Endothelial cell (in vitro differentiated cells): ENCODE measurements at places on chromosomes 11 and 22. TPM values are rescaled to one million over a fixed set of nuclear protein-coding genes. Genes with fewer than 3 reads are reported as not detected.

DNA sequence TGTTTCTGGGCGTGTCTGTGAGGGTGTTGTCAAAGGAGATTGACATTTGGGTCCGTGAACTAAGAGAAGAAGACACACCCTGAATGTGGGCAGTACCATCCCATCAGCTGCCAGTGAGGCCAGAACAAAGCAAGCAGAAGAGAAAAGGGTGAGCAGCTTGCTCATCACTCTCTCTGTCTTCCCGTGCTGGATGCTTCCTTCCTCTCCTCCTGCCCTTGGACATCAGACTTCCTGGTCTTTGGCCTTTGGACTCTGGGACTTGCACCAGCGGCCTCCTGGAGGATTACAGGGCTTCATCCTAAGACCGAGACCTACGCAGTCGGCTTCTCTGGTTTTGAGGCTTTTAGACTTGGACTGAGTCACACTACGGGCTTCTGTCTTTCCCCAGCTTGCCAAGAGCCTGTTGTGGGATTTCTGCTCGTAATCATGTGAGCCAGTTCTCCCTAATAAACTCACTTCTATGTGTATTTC lies 18.8 kb downstream of the APOL2 start:
- DNase-seq, result no peak

DNA sequence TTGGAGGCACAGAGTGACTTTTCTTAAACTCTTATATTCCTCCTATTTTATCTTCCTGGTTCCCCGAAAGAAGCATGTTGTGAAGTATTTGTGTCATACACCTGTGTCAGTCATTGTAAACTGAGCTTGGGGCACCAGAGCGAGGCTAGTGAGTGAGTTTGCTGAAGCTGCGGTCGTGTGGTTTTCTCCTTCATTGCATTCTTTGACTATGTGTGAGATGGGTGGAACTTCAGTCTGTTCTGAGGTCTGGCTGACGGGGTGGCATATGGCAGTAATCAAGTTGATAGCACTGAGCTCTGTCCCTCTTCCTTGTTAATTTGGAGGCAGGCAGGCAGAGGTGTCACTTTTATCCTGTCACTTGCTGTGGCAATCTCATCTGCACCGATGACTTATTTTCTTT lies 4.2 kb downstream of the VPS26B start:
- DNase-seq, result no peak

GRCh38 chr22:45838305-45838887 lies 138.6 kb downstream of the WNT7B start:
- no peak for DNase-seq

DNA sequence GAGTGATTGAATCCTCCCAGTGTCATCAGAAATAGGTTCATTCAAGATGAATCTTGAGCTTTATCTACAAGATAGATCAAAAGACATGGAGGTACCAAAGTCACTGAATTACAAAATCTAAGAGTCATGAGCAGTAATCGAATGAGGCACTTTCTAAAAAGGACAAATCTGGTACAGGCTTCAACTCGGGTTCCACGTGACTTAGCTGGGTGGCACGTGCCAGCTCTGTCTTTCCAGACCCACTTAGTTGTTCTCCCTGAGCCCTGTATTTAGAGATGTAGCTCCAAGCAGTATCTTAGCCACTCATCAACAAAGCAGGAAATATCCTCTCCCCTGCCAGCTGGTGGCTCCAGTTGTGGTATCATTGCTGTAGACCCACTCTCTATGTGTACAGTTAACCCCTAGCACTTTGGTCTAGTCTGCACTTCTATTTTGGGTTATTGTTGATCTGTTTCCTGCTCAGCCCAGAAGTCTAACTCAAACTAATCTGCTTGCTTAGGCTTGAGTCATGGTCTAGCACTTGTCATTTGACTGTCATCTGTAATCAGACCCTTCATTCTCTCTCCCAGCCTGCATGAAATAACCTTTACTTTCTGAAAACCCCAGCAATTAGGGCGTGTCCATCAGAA lies 528.7 kb downstream of the ETS1 start:
- DNase-seq, result no peak

DNA sequence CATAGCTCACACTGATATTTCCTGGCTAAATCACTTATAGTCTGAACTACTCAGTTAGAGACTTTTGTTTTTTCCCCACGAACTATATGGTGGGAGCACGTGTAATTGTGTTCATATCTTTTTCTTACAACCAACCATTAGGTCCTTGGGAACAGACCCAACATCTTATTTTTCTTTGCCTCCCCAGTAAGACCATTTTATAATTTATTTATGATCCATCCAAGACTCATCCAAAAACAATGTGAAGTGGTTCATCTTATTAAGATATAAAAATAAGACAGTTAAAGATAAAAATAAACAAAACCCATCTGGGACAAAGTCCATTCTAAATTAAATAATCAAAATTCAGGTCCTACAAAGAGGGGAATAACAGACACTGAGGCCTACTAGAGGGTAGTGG lies 90.8 kb downstream of the FAM168A start:
- no peak for DNase-seq

GRCh38 chr22:22884888-22885840 lies 2.5 kb upstream of the IGLL5 start:
- DNase-seq, result no peak

DNA sequence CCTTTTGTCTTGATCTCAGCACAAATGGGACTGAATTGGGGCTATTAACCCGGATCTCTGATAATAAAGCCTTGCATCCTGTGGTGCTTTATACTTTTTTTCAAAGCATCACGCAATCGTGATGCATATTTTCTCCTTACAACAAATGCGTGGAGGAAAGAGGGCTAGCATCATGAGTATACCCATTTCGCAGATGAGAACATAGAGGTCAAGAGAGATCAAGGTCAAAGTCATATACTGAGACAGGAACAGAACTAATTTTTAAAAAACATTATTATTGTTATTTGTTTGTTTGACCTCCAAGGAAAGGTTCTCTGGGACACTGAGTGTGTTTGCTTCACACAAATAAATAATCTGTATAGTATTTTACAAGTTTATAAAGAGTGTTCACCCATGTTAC lies 191.2 kb downstream of the ST3GAL4 start:
- no peak for DNase-seq

DNA sequence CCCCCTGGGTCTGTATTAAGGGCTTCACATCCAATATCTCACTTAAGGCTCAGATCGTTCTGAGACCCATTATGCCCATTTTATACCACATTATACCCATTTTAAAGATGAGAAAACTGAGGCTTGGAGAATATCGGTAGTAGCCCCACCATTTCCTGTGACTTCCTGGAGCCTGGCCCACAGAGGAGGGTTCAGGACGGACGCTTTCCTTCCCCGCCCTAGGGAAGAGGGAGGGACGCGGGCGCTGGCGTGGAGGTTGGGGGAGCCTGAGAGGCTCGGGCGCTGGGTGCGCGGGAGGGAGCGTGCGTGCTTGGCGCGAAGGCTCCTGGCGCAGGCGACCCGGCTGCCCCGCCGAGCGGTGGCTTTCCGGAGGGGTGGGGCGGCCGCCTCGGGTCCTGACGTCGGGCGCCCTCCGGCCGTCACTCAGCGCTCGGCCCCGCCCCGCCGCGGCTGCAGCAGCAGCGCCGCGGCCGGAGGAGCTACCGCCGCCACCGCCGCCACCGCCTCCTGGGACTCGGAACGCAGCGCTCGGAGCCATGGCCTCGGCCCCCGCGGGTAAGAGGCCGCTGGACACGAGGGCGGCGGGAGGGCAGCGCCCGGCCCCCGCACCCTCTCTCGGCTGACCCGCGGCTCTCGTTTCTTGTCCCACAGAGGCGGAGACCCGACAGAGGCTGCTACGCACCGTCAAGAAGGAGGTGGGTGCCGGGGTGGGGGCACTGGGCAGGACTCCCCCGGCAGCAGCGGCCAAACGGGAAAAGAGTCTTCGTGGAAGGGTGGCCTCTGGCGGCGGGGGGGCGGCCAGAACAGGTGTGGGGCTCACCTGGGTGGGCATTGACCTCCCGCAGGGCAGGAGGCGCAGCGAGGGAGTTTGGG lies at the start of gene SGSM1:
Gene SGSM1 (plus strand): TSS at position 422 of the 873 bp plus-strand sequence. CDS start 115 bp downstream, at position 537.
- peak; percentile 88 for DNase-seq

GRCh38 chr11:96317571-96317970 lies 25.4 kb downstream of the MAML2 start:
- DNase-seq, result no peak

DNA sequence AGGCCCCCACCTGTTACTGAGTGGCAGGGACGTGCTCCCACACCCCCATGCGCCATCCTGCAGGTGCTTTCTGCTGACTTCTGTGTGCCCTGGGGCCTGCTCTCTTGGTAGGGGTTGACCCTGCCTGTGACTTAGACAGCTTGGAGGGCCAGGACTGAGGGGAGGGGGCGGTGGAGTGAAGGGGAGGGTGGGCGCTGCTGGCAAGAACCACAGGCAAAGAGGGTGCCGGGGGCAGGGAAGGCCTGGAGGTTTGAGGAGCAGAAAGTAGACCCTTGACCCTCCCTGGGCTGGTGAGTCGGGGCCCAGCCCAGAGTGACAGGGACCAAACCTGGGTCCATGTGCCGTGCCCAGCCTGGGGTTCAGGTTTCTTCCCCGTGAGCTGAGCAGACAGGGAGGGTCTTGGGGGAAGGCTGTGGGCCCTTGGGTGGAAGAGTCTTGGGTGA lies 17.8 kb downstream of the KCNQ1 start:
- DNase-seq, result no peak

DNA sequence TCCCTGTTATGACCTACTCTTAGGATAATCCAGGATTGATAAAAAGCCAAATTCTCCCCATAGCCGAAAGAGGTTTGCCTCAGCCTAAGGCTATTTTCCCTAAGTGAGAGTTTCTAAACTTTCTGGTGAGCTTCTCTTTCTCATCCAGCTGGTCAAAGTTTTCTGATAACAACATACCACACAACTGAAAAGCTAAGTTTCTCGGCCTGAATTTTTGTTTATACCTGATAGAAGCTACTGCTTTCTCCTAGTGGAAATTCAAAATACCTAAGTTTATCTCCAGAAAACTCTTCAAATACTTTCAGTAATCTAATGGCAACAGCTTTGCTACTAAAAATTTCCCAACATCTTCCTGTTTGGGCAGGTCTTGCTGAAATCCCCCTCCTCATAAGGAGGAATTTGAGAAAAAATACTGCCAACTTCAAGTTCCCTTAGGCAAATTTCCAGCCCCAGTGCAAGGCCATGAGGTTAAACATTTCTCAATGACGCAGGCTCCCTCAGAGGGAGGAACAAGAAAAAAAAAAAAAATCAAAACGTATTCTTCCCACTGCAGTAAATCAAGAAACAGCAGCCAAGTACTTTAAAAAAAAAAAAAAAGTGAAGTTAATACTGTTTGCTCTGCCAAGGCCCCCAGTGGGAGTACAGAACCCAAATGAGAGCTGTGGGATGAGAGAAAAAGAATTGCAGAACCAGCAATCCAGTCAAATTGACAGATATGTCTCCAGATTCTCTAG lies 127.0 kb downstream of the MRTFA start:
- no peak for DNase-seq

DNA sequence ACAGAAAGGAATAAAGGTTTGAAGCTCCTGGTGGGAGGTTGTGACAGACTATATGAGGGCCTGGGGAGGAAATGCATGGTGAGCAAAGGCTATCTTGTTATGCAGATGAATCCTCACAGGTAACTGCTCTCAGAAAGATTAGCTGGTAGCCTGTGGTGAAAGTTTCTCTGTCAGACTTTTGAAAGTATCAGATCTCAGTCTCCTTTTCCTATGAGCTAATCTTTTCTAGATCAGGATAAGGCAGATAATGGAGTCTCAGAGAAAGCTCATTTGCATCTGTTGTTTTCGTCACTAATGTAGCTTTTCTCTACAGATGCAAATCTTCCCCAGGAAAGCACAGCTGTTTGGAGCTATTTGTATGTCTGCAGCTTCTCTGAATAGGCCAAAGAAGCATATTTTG lies 21.0 kb upstream of the OR6X1 start:
- DNase-seq, result no peak

GRCh38 chr11:108708173-108708572 lies 43.3 kb downstream of the DDX10 start:
- DNase-seq, result no peak

DNA sequence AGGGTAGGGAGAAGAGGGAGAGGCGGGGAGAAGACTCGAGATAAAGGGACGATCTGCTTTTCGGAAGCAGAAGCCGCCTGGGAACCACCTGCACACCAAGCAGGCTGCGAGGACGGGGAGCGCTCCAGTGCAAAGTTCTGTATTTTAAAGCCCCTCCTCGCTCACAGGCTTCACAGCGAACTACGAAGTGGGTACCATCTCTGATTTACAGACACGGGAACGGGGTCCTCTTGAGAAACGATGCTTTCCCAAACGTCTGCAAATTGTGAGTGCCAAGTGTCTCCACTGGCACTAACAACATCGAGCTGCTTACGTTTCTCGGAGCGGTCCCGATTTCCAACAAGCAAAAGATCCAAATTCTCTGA lies 700 bp upstream of the STX3 start:
- DNase-seq, result peak; percentile 30

GRCh38 chr11:20061776-20062175 lies 98.5 kb downstream of the DBX1 start:
- no peak for DNase-seq

DNA sequence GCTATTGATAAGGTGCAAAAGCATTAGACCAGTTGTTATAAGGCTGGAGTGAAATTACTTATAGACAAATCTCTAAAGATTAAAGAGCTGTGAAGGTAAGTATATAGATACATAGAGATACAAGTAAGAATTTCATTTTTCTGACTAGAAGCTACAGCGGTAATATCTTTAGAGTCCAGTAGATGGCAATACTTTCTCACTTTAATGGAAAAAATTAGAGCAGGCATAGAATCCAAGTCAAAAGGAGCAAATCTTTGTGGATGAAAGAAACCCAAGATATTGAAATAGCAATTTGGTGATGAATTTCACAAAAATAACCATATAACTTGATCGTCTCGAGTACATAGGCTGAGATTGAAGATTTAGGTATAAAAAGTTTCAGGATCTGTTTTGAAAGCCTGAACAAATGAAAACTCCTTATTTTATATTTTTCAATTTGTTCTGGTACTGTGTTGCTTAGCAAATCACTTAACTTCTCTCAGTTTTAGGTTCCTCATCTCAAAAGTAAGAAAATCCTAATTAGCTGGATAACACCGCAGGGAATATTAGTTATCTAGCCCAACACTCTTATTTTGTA lies 81.9 kb downstream of the UVRAG start:
- no peak for DNase-seq

- no peak for DNase-seq
These were observed 270.1 kb downstream of the BUD13 start for GRCh38 chr11:116502641-116503061.

- peak; percentile 80 for DNase-seq
These were observed 82.1 kb downstream of the C11orf58 start for GRCh38 chr11:16820324-16821092.

DNA sequence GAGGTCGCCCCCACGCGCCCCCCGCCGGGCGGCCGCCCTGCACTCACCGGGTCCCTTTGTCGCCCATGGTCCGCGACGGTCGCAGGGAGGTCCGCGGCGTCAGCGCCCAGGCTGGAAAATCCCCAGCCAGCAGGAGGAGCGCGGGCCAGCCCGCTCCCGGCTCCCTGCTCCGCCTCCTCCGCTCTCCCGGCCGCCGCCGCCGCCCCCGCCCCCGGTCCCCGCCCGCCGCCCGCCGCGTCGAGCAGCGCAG lies at the start of gene ARRB1:
Gene ARRB1 (minus strand): TSS at position 121 of the 250 bp plus-strand sequence. CDS start 54 bp downstream, at position 67.
- peak; percentile 64 for DNase-seq

Gene CRYBB3
- total RNA-seq, result 0.97 TPM

Gene SMC1B
- total RNA-seq, result not detected

Gene TCF20
- 63.6 TPM for total RNA-seq
